ENCODE measurements at places on chromosomes 12 and 14.

- no peak for DNase-seq
Observed at GRCh38 chr12:91384366-91384765, 201.7 kb upstream of the DCN start.

DNA sequence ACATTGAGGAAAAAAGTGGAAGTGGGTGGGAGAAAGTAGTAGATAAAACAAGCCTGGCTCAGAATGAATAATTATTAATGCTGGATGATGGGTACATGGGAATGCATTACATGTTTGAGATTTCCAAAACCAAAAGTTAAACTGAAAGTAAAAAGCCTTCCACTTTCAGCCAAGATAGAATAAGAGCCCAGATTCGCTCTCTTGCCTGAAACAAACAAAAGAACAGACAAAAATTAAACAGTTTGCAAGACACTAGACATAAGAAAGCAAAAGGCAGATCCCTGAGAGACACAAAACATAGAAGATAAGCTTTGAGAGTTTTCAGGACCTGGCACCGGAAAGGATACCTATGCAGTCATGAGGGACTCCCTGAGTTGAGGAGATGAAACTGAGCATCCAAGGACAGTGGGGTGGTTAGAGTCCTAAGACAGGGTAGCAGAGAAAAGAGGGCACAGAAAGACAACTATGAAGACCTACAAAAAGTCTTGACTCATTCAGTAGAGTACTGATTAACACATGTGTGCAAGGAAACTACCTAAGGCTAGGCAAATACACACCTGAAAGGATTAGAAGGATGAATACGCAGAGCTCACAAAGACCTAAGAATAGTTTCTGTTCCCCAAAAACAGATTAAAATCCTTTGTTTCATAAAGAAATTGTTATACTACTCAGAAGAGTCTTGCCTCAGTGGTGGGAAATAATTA lies 54.1 kb downstream of the CEP83 start:
- DNase-seq: no peak

- no peak for DNase-seq
Observed at GRCh38 chr14:54348001-54348611, 48.7 kb upstream of the CDKN3 start.

GRCh38 chr14:74912801-74913200 lies 10.3 kb downstream of the RPS6KL1 start:
- DNase-seq: no peak

DNA sequence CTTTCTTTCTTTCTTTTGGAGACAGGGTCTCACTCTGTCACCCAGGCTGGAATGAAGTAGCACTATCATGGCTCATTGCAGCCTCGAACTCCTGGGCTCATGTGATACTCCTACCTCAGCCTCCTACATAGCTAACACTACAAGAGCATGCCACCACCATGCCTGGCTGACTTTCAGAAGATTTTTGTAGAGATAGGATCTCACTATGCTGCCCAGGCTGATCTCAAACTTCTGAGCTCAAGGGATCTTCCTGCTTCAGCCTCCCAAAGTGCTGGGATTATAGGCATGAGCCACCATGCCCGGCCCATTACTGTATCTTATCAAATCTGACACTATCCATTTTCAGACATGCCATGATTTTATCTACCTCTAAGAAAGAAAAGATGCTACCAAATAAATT lies 31.6 kb downstream of the NDUFA12 start:
- no peak for DNase-seq

DNA sequence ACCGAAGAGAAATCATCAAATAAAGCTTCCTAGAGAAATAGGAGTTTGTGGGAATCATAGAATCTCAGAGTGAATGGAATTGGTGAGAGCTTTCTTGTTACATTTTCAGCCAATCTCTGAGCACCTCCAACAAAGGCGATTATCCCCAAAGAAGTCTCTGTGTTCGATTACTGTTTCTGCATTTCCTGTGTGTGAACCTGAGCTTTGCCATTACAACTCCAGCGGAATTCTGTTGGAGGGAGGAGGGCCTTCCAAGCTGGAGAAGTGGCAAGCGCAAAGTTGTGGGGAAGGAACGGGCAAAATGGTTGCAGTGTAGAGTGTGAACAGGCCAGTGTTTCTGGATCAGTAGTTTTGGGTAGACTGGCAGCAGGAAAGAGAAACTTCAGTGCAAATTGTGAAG lies 23.1 kb downstream of the TMEM117 start:
- DNase-seq: no peak

DNA sequence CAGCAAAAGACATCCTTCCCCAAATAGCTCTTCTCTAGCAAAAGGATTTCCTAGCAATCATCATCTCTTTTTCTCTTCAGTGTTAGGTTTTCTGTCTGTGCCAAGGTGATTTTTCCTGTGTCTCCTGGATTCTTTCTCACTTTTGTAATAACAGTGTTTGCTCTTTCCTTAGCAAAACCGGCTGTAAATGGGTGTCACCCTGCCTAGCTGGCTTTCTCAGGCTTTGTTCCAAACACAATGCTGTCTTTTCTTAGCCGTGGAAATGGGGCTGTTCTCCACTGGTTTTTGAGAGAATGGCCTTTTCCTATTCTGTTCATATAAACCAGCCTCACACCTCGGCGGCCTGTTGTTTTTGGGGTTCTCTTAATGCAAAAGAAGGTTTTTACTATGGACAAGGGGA lies 21.9 kb downstream of the JDP2 start:
- DNase-seq: no peak

- DNase-seq: no peak
Observed at GRCh38 chr14:95523815-95524448, 7.5 kb upstream of the SYNE3 start.

GRCh38 chr12:28066879-28067278 lies 94.3 kb upstream of the PTHLH start:
- no peak for DNase-seq

DNA sequence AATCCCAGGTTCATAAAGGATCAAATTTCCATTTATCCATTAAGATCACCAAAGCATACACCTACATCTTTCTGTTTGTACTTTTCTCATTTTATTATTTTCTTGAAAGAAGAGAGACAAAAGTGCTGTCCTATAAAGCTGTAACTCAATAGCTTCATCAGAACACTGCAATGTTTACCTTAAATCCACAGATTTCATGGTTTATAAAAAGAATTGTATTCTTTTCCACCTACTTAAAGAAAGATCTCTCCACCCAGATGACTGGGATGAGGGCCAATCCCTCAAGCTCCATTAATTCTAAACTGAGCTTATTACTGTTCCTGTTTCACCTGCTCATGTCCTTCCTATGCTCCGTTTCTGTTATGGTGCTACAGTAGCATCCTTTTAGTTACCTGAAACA lies 470.6 kb downstream of the BCAT1 start:
- DNase-seq: no peak

GRCh38 chr14:64510825-64511671 lies 6.5 kb downstream of the ZBTB1 start:
- DNase-seq: peak; percentile 15

DNA sequence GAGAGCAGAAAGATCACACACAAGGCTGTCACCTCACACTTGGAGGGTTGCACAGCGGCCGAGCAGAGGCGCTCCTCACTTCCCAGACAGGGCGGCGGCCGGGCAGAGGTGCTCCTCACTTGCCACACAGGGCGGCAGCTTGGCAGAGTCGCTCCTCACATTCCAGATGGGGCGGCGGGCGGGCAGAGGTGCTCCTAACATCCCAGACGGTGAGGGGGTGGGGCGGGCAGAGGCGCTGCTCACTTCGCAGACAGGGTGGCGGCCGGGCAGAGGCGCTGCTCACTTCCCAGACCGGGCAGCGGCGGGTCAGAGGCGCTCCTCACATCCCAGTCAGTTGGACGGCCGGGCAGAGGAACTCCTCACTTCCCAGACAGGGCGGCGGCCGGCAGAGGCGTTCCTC lies 9.1 kb downstream of the TMBIM4 start:
- DNase-seq: no peak
